Osteocyte (in vitro differentiated cells): ENCODE measurements at places on chromosomes 5 and 9. TPM values are rescaled to one million over a fixed set of nuclear protein-coding genes. Genes with fewer than 3 reads are reported as not detected.

DNA sequence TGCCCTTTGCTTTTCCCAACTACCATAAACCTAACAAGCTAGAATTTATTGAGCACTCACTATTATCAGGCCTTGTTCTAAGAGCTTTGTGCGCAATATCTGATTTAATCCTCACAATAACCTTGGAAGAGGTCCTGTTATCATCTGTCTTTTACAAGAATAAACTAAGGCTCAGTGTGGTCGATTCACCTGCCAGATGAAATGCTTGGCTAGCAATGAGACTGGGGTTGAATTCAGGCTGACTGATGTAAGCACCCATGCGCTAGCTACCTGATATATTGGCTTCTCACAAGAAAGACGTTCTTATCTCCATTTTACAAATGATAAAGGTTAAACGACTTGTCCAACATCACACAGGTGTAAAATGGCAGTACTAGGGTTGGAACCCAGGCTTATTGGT lies 37.4 kb downstream of the FAT2 start:
- peaks cover 7% of the 10 kb centered on the region for H3K27me3 ChIP-seq
- H3K4me1 ChIP-seq = no peaks in the 10 kb centered on the region
- no peak overlapping the region for H3K4me3 ChIP-seq
- DNase-seq = no peak

SLC46A2 gene
- not detected in 2 replicates for total RNA-seq

RETREG1 gene
- 0.78 and 0.91 TPM in 2 replicates for total RNA-seq

TSTD2 gene
- total RNA-seq = 23.3 and 28.4 TPM in 2 replicates

GRCh38 chr5:75568202-75568601 lies 43.1 kb upstream of the ANKDD1B start:
- H3K36me3 ChIP-seq = peaks cover 27% of the 10 kb centered on the region
- no peaks in the 10 kb centered on the region for H3K27me3 ChIP-seq
- no peak for DNase-seq
- H3K4me3 ChIP-seq = no peak overlapping the region

PIP5KL1 gene
- 2.6 and 2.9 TPM in 2 replicates for total RNA-seq
